ENCODE measurements at places on chromosomes 6 and 20.

- peak; percentile 76 for DNase-seq
Observed at GRCh38 chr20:62740286-62741141, 31.9 kb downstream of the NTSR1 start.

DNA sequence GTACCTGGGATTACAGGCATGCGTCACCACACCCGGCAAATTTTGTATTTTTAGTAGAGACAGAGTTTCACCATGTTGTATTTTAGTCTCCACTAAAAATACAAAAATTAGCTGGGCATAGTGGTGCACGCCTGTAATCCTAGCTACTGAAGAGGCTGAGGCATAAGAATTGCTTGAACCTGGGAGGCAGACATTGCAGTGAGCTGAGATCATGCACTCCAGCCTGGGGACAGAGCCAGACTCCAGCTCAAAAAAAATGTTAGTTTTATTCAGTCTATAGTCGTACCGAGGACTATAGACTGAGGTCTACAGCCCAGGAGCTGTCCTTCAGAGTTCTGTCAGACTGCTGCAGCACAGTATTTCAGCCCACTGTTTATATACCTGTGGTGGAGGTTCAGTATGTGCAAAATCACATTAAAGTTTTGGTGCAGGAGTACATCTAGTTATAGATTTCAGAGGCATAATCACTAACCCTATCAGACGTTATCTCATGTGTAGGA lies 3.6 kb upstream of the CASP8AP2 start:
- DNase-seq, result no peak

GRCh38 chr6:36897609-36898008 lies 11.9 kb downstream of the C6orf89 start:
- no peak for DNase-seq

DNA sequence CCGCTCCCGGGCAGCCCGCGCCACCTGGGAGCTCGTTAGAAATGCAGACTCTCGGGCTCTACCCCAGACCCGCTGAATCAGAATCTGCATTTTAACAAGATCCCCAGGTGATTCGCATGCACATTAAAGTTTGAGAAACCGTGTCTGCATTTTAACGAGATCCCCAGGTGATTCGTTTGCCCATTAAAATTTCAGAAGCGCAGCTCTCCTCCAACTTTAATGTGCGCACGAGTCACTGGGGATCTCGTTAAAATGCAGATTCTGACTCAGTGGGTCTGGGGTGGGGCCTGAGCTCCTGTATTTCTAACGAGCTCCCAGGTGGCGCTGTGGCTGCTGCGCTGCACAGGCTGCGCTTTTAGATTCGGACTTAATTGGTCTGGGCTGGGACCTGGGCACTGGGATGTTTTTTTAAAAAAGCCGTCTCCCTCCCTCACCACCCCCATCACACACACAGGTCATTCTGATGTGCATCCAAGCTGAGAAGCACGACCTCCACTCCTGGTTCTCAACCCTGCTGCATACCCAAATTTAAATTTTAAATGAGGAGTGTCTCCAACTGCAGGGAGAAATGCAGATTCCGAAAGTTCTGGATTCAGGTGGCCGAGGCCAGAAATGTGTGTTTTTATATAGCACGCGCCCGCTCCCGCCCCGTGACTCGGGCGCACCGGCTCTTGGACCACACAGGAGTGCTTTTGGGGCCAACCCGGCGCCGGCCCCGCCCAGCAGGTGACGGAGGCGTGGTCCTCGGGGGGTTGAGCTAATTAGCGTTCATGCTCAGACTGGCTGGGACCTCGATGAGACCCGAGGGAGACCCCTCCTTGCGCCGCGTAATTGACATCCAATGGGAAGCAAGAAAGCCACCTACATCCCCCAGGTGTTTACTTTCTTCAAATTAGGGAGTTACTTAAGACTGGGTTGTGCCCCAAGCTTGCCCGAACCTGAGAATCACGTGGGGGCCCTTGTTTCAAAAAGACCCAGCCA lies 85.8 kb downstream of the ZFP64 start:
- no peak for DNase-seq

- DNase-seq, result no peak
Observed at GRCh38 chr6:69647726-69648125, 149.1 kb downstream of the LMBRD1 start.

- no peak for DNase-seq
Observed at GRCh38 chr6:40798069-40798770, 211.1 kb upstream of the LRFN2 start.

- no peak for DNase-seq
Observed at GRCh38 chr6:144094731-144095133, 641 bp downstream of the SF3B5 start.

DNA sequence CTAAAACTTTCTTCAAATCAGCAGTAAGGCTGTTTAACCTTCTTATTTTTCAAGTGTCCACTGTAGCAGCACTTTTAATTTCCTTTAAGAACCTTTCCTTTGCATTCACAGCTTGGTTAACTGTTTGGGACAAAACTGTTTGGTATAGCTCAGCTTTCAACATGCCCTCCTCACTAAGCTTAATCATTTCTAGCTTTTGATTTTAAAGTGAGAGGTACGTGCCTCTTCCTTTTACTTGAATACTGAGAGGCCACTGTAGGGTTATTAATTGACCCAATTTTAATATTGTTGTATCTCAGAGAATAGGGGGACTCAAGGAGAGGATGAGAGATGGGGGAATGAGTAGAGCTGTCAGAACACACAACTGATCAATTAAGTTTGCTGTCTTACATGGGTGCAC lies 129.5 kb upstream of the MMS22L start:
- no peak for DNase-seq

DNA sequence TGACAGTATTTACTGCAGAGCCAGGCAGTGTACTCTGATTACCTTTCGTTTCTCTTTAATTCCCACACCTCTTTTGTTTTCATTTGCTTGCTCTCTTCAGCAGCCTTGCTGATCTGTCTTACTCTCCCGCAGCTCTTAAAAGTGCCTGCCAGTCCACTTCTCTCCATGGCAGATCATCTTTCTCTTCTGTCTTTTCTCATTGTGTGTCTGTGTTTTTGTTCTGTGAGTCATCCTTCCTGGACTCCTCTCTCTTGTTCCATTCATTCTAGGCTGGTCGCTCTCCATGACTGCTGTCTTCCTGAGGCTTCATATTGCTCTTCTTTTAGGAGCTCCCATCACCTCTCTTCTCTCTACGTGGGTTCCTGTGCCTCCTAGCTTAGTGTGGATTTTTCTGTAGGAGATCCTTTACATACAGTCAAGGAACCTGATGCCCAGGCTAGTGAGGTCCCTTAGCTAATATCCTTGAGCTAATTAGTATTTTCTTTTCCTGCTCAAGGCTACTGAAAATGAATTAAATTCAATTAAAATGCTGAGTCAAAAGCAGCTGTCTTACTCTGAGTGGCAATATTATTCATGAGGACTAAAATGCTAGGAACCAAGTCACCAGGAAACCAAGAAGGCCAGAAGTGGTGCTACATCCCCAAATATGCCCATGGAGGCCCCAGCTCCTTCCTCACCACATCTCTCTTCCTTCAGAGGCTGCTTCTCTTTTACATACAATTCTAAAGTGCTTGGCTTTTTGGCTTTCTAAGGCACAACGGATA lies 86.1 kb downstream of the SLX4IP start:
- DNase-seq, result no peak

DNA sequence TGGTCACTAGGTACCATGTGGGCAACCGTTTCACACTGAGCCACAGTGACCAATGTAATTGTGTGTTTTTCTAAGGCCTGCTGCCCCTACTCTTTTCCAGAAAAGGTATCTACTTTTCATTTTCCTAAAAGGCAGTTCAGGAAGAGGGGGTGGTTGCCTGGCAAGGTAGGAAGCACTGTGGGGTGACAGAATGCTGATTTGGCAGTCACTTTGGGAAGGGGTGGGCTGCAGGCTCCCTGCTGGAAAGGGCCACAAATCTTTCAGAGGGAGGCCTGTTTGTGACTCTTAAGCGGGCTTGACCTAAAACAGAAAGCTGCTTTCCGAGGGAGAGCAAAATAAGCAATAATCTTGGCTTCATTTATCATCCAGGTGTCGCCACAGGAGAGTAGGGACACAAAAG lies 5.2 kb upstream of the NNAT start:
- DNase-seq, result no peak

DNA sequence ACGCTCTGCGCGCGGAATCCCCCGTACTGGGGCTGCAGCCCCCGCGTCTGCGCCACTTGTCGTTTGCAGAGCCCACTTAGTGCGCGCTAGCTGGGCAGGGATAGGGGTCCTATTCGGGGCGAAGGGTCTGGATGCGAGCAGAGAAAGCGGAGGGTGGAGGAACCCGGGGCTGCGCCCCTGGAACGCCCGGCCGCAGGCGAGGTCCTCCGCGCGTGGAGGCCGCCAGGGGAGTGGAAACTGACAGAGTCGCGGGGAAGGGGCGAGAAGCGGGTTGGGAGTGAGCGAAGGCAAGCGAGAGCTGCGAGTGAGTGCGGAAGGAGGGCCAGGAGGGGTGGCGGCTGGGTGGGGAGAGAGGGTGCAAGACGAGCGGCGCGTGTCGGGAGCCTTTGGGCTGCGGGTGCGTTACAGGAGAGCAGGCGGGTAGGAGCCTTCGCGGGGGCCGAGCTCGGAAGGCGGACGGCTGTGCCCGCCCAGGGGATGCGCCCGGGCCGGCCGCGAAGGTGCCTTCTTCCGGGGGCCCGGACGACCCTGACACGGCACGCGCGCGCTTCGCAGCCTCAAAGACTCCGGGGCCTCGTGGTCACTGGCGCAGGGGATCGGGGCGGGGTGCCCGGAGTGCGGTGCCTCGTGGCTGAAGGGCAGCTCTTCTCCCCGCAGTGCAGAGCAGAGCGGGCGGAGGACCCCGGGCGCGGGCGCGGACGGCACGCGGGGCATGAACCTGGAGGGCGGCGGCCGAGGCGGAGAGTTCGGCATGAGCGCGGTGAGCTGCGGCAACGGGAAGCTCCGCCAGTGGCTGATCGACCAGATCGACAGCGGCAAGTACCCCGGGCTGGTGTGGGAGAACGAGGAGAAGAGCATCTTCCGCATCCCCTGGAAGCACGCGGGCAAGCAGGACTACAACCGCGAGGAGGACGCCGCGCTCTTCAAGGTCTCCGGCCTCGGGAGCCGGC lies 1.2 kb downstream of the IRF4 start:
- DNase-seq, result no peak

- DNase-seq, result no peak
Observed at GRCh38 chr6:56363796-56364430, 116.5 kb upstream of the COL21A1 start.

DNA sequence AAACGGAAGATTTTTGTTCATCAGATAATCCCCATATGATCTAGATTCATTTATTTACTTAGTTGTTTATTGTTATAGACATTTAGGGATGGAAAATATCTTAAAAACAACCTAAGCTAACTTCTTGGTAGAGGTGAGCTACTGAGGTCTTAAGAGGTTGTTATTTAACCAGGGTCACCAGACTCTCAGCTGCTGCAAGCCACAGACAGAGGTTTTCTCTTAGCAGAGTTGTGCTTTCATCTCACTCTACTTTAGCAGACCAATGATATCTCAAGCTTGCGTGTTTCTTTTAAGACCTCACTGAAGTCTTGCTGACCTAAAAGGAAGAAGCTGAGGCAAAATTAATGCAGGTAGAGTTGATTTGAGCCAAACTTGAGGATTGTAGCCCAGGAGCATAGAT lies 43.6 kb downstream of the NCOA7 start:
- DNase-seq, result no peak

DNA sequence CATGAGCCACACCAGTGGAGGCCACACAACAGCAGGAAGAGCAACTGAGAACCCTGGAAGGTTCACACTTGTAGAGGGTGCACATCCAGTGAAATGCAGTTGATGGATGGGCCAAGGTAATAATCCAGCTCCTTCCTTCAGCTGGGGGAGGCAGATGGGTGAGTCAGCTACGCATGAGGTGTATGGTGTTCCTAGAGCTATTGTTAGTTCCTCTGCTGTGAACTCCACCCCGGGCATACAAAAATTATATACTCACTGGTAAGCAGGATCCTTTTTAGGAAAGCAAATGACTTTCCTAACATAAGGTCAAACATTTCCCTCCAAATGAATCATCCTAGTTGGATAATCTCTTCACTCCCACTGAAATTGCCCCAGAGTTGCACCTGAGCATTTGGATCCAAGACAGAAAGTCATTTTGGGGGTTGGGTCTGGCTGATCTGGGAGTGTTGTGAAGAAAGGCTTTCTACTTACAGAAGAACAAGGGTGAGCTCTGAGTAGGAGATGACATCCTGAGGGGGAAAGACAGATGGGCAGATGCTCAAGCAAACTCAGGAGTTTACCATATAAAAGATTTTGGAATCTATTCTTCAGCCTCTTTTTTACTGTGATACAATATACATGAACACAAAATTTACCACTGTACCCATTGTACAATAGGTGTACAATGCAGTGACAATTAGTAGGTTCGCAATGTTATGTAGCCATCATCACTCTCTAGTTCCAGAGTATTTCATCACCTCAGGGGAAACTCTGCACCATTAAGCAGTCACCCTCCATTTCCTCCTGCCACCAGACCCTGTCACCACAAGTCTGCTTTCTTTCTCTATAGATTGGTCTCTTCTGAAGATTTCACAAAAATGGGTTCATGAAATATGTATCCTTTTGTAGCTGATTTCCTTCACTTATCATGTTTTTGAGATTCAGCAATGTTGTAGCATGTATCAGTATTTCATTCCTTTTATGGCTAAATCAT lies 11.1 kb downstream of the HLA-F start:
- no peak for DNase-seq

- no peak for DNase-seq
Observed at GRCh38 chr6:36067374-36068011, 39.9 kb downstream of the MAPK14 start.

GRCh38 chr6:72102561-72102960 lies 216.2 kb downstream of the RIMS1 start:
- DNase-seq, result no peak

DNA sequence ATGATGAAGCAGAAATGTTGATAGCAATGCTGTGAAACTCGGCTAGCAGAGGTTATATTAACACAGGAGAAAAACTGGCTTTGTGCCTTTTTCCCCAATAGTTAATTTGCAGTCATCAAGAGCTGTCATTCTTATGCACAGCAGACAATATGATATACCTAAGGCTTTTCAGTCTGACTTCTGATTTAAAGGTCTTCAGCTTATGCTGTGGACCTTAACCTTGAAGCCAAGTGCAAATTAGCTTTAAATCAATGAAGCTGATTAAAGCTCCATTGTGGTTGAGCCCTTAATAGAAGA lies 171.6 kb upstream of the ID4 start:
- no peak for DNase-seq

DNA sequence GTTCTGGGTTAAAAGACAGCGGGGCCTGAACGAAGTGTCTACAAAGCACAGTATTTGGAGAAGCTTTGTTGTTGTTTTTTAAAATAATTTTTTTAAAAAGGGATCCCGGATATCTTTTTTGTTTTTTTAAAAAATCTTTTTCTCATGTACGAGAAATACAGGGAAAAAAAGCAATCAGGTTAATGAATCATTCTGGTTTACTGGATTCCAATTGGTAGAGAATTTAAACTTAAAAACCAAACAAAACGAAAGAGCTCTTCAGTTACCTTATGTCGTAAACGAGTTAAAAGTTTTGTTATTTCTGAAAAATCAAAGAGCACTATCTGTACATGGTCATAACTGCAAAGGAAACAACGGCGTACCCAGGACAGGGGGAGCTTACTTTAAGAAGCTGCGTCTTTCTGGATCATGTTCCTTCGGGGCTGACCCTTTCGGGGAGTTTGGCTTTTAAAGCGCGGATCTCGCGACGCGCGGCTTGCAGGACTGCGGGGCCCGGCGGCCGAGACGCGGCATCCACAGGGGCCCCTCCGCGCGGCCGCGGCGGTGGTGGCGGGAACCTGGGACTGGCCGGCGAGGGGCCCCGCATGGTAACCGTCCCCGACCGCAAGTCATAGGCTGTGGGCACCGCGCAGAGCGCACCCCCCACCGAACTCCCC lies 927 bp downstream of the IL20RA start:
- no peak for DNase-seq
